Fibroblast of skin of scalp (primary cell): ENCODE measurements at places on chromosomes 3 and 15.

GRCh38 chr3:129399895-129400357, 28.5 kb downstream of the EFCAB12 start:
- DNase-seq, result peak; percentile 15

DNA sequence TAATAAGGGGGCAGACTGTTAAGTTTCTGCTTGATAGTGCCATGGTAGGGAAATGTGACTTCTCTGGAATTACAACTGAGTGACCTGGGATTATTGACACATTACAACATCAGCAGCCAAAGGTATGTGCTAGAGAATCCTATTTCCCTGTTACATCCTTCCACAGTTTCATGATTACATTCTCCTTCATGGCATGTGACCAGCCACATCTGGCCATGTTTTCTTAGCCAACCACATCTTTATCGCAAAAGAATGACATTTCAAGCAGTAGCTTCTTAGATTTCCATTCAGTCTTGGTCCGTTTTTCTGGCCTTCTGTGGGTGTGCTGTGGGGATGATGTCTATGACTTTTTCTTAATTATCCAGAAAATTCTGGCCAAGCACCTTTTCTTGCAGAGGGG, 45.4 kb upstream of the CTDSPL start:
- peak; percentile 29 for DNase-seq

DNA sequence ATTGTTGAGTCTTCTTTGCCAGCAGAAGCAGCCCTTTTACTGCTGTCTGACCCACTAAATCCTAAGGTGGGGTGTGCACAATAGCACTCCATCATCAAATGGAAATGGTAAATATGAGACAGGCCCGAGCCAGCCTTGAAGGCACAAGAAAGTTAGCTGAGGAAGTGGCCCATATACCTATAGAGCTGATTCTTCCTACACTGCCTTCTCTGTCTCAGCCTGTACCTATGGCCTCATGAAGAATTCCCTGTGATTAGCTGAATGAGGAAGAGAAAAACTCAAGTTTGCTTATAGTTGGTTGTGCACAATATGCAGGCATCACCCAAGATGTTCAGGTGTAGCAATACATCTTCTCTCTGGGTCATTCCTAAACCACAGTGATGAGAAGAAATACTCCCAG, 31.7 kb upstream of the XCR1 start:
- DNase-seq, result no peak

- no peak for DNase-seq
Observed at GRCh38 chr3:145906755-145907154, 254.2 kb downstream of the PLOD2 start.
